ENCODE measurements at places on chromosomes 16 and 17. TPM values are rescaled to one million over a fixed set of nuclear protein-coding genes. Genes with fewer than 3 reads are reported as not detected.

Gene CA7
- total RNA-seq, result 0.28 TPM

Gene SULT1A2
- total RNA-seq, result 0.23 TPM

Gene DYNLL2
- total RNA-seq, result 37.2 TPM

Gene RAMP2
- not detected for total RNA-seq
